ENCODE measurements at places on chromosomes 6 and 20.

DNA sequence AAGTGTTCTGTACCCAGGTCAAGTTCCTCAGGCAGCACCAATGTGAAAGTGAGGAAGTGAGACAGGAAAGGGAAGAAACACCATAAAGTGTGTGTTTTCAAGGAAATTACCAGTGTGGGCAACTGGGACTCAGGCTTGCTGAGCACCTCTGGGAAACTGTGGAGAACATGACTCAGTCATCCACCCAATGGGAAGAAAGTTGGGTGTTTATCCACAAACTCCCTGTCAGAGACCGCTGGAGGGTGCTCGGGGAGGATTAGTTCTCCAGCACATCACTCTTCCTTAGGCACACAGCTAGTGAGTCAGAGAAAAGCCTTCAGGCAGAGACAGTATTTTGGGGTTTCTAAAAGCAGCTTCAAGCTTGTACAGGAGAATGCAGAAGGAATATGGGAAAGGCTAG is 93.6 kb downstream of the PCSK2 start:
- no peak for DNase-seq

DNA sequence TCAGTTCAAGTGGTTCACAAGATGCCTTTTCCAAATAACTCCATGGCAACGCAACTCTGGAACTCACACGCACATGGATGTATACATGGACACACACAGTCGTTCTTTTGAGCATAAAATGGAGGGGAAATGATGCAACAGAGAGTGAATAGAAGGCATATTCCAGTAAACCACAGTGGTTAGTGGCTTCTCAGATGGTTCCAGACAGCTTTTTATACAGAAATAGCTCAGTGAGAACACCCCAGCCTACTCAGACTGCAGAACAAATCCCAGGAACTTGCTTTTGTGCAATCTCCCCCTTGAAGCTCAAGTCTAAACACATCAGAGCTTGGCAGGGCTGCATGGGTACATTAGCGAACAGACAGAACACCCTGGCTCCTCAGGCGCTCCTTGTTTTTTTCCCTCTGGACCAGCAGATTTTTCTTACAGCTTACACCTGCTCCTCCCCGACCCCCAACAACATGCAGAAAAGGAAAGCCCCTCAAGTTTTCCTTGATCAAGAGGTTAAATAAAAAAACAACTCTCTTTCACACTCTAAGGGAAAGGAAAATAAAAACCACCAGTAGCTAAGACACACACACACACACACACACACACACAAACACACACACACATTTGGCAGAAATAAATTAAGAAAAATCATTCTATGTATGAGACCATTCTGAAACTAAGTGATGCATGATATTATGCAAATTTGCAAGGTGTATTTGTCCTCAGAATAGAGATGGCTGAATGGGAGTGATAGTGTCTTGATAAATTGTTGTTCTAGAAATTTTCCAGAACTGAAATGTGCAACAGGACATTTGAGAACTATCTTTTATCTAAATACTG is 51.2 kb upstream of the RANBP9 start:
- no peak for DNase-seq

- no peak for DNase-seq
These were observed 75.9 kb downstream of the PLCG1 start for GRCh38 chr20:41213150-41213820.

DNA sequence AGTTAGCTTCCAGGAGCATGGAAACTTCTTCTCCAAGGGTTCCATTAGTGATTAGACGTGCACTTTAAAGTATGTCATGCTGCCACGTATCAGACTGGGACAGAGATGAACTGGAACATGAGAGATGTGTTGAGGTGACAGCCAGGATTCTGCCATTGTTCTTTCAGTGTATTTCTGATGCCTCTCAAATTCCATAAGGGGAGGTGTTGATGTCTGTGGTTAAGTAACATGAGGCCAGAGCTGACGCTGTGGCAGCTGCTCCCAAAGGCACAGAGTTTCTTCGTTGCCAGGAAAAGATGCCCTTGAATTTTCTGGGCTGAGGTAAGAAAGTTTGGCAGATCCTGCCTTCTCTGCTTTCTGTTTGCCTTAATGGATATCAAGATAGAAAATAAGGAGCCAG is 63.5 kb downstream of the TRMT6 start:
- DNase-seq: no peak

GRCh38 chr6:131972741-131973140 is 21.6 kb upstream of the CCN2 start:
- DNase-seq: no peak

GRCh38 chr6:26536571-26537159 is 1.5 kb upstream of the HMGN4 start:
- peak; percentile 16 for DNase-seq

DNA sequence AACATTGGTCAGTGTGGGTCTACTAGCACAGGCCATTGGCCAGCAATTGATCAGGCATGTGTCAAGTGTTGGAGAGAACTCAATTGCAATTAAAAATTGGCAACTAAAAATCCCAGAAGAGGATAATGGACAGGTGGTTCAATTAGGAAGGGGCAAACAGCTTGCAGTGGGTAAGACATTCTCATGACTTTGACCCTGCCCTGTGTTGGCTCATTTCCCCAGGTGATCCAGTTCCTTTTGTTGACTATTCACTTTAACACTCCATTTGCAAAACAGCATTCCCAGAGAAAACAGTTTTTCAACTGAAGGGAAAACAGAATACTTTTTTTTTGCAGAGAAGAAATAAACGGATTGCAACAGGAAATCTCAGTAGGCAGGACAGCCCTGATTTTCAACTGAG is 28.9 kb upstream of the SCGN start:
- no peak for DNase-seq

GRCh38 chr6:36120539-36120938 is 9.8 kb upstream of the MAPK13 start:
- DNase-seq: peak; percentile 69

DNA sequence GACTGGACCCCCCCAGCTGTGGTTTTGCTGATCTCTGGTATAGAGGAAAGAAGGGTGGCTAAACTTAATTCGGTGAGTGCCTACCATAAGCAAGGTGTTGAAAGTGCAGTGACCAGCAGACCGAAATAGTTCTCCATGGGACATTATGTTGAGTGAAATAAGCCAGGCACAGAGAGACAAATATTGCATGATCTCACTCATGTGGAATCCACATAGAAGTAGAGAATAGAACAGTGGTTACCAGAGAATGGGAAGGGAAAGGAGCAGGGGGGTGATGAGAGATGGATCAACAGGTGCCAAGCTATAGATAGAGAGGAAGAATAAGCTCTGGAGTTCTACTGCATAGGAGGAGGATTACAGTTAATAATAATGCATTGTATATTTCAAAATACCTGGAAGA is 9.7 kb upstream of the GCNT2 start:
- DNase-seq: no peak

DNA sequence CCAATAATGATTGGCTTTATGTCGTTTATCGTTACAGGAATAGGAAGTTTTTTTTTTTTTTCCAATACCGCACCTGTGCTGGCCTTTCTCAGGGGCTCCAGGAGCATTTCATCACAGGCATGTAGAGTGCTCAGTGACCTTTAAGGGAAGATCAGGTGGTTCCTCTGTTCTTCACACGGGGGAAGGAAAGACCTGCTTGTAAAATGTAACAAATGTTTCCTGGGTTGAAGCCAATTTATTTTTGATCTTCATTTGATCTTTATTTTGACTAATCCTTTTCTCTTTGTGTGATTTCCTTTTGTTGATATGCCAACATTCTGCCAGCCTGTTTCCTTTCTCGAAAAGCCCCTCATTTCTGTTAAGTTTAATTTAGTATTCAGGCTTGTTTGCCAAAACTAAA is 61.9 kb upstream of the HBS1L start:
- no peak for DNase-seq

DNA sequence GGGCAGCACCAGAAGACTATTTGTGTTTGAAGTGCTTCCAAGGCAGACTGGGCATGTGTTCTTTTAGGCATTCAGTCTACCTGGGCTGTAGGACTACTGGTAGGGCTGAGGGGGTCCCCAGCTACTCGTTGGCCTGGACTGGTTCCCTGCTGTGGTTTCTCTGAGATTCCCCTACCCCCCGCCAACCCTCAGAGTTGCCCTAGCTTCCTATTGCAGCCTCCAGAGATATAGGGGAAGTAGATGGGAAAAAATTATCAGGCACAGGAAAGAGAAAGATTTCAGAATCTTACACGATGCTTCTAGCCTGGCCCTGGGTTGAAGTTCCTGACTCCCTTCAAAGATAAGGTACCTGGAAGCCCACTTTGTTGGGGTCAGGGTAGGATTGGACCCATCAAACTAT is 22.5 kb downstream of the BRPF3 start:
- DNase-seq: no peak

- DNase-seq: no peak
These were observed 3.4 kb upstream of the HLA-A start for GRCh38 chr6:29938746-29939508.

Measured in activated CD4-positive, alpha-beta T cell treated with anti-CD3 and anti-CD28 coated beads, Interleukin-2, amount 50 U/mL, for 4 hours (primary cell).